ENCODE measurements at places on chromosomes 2 and 18.
A peak's percentile ranks its signal among the peaks of the same experiment; 100 is the strongest.

- H3K27me3 ChIP-seq: 0 out of 3 replicates have a peak, but pooled peaks cover 3% of the 10 kb centered on the region
- no peaks in the 10 kb centered on the region for H3K36me3 ChIP-seq
- peaks cover 26% of the 10 kb centered on the region for H3K4me1 ChIP-seq
- H3K4me3 ChIP-seq: no peak overlapping the region
Measured at GRCh38 chr18:3675994-3676393, 226.0 kb downstream of the TGIF1 start.

DNA sequence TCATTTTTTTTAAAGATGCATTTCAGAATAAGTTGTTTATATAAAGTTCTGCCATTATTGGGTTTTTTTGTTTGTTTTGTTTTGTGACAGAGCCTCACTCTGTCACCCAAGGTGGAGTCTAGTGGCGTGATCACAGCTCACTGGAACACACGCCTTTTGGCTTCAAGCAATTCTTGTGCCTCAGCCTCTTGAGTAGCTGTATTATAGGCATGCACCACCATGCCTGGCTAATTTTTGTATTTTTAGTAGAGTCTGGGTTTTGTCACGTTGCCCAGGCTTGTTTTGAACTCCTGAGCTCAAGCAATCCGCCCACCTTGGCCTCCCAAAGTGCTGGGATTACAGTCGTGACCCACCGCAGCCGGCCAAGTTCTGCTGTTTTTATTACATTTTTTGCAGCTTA lies 72.3 kb downstream of the R3HDM1 start:
- no peak overlapping the region for H3K27ac ChIP-seq
- H3K4me1 ChIP-seq: peaks cover 5% of the 10 kb centered on the region
- H3K27me3 ChIP-seq: no peaks in the 10 kb centered on the region
- no peak overlapping the region for H3K4me3 ChIP-seq
- H3K36me3 ChIP-seq: peaks cover 10% of the 10 kb centered on the region
- no peak for DNase-seq

- no peaks in the 10 kb centered on the region for H3K27me3 ChIP-seq
- H3K27ac ChIP-seq: no peak overlapping the region
- H3K4me3 ChIP-seq: no peak overlapping the region
Measured at GRCh38 chr18:21930177-21930576, 189.6 kb downstream of the MIB1 start.

GRCh38 chr2:3326871-3327270 lies 50.7 kb downstream of the EIPR1 start:
- no peak for DNase-seq
- no peak overlapping the region for H3K27ac ChIP-seq
- no peak overlapping the region for H3K4me3 ChIP-seq

- peaks cover 33% of the 10 kb centered on the region for H3K4me1 ChIP-seq
- H3K27ac ChIP-seq: no peak overlapping the region
- DNase-seq: peak; percentile 69
- no peaks in the 10 kb centered on the region for H3K27me3 ChIP-seq
Measured at GRCh38 chr2:121689356-121689755, 40.1 kb upstream of the CLASP1 start.

GRCh38 chr2:75099521-75099922 lies 99.8 kb downstream of the TACR1 start:
- no peak overlapping the region for H3K27ac ChIP-seq
- H3K4me3 ChIP-seq: no peak overlapping the region
- no peaks in the 10 kb centered on the region for H3K27me3 ChIP-seq
- peaks cover 10% of the 10 kb centered on the region for H3K4me1 ChIP-seq
- H3K36me3 ChIP-seq: no peaks in the 10 kb centered on the region

GRCh38 chr2:102094917-102095316 lies 47.6 kb upstream of the IL1R1 start:
- no peak overlapping the region for H3K4me3 ChIP-seq
- no peaks in the 10 kb centered on the region for H3K36me3 ChIP-seq
- no peaks in the 10 kb centered on the region for H3K27me3 ChIP-seq
- H3K4me1 ChIP-seq: peaks cover 24% of the 10 kb centered on the region

DNA sequence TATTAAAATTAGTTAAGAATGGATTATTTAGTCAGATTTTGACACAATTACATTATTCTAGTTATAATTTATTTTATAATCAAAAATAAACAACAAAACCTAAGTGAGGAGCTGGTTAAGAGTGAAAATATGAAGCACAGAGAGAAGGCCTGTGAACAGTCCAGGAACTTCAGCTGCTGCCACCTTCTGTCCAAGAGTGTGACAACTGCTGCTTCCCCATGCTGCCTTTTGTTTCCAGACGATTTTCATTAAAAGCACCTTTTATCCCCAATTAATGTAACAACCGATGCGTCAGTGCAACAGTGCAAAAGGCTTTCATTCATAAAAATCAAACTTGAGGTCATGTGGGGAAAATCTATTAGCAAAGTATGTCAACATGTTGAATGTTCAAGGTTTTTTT lies 363.6 kb downstream of the CTNNA2 start:
- no peaks in the 10 kb centered on the region for H3K36me3 ChIP-seq
- DNase-seq: peak; percentile 15
- no peaks in the 10 kb centered on the region for H3K27me3 ChIP-seq
- H3K27ac ChIP-seq: no peak overlapping the region

DNA sequence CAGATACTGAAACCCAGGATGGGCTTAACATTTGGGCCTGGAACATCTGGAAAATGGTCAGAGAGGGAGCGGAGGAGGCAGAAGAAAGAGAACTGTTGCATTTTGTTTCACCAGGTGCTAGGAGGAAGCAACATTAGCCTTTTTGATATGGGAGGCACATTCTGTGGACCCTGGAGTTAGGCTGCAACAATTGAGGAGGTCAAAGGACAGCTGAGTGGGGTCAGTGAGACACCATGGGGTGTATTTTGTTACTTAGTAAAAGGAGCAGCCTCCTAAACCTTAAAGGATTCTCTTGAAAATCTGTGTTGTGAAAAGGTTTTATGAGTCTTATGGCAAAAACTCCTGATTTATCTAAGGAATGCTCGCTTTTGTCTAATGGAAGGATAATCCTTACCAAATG lies 124.9 kb downstream of the GREB1L start:
- no peaks in the 10 kb centered on the region for H3K27me3 ChIP-seq
- peaks cover 6% of the 10 kb centered on the region for H3K4me1 ChIP-seq
- no peak for DNase-seq
- H3K36me3 ChIP-seq: no peaks in the 10 kb centered on the region
- H3K27ac ChIP-seq: no peak overlapping the region
- H3K4me3 ChIP-seq: no peak overlapping the region

DNA sequence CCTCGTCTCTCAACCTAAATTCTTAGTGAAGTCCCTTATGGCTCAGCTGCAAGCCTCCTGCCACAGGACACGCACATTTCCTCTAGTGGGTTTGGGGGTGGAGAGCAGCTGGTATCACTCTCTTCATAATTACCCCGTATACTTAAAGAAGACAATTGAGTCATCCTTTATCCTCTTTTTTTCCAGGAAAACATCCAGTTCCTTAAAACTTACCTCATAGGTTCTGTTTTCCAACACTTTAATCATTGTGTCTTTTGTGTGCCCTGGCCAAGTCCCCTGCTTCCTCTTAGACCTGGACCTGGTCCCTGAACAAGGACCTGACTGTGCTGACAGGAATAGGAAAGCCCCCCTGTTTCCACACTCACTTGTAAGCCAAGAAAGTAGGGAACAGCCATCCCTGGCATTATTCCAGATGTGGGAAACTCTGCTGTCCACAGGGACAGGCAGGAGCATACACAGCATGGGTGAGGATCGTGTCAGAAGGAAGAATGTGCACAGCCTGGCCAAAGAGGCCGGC lies 42.3 kb upstream of the MYO1B start:
- H3K27ac ChIP-seq: no peak overlapping the region
- no peak for DNase-seq
- H3K4me1 ChIP-seq: no peaks in the 10 kb centered on the region
- H3K27me3 ChIP-seq: no peaks in the 10 kb centered on the region

DNA sequence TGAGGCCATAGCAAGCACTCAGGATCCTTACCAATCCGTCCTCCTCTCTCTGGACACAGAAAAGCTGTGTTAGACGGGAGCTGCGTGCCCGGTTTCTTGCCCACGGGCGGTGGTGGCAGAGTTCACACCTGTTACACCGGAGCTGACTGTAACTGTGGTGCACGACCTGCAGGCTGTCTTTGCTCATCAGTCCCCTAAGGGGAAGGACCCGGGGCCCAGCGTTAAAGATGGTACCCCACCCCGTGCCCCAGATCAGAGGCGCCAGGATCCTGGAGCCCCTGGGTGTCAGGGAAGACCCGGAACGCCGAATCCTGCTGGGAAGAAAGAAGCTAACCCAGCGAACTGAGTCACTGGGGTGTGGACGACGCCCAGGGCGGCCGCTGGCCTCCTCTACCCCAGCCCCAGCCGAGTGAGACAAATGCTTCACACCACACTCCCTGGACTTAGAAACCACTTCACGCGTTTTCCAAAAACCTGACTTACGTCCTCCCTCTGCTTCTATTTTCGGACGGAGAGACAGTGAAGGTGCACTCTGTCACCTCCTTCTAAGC lies 293.6 kb upstream of the SALL3 start:
- no peaks in the 10 kb centered on the region for H3K4me1 ChIP-seq
- no peaks in the 10 kb centered on the region for H3K36me3 ChIP-seq
- no peak for DNase-seq
- no peak overlapping the region for H3K27ac ChIP-seq
- H3K27me3 ChIP-seq: peaks cover 2% of the 10 kb centered on the region
- H3K4me3 ChIP-seq: no peak overlapping the region

DNA sequence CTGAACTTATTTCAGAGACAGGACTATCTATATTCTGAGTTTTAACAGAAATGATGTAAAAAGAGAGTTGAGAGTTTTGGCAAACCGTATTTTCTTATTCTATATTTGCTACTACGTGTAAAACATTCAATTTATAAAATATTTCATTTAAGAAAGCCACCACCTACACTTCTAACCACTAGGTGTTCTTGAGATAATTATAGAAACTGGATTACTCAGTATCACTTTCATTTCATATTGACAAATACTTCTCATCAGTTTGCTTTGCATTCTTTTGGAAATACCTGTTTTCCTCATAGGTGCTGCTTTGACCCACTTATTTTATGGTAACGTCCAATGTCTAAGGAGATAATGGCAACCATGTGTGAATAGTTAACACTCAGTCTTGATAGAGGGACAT lies 103.3 kb upstream of the LYPD1 start:
- no peaks in the 10 kb centered on the region for H3K27me3 ChIP-seq
- H3K4me3 ChIP-seq: no peak overlapping the region
- H3K4me1 ChIP-seq: no peaks in the 10 kb centered on the region
- H3K36me3 ChIP-seq: no peaks in the 10 kb centered on the region
- no peak for DNase-seq

DNA sequence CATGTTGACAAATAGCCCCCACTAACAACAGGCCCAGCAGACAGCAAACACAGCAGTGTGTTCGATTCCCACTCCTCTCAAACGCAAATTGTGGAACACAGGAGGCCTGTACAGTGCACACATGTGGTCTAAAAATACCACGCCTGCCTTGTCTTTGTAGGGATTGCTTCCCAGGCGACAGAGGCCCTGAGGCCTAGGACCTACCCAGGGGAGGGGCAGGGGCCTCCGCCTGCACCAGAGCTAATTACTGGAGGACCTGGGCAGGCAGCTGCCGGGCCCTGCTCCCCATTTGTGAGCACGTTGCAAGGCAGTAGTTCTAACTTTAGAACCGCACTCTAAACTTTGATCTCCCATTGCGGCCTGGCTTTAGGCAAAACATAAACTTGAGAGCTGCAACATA lies 316.0 kb downstream of the TXNL1 start:
- no peaks in the 10 kb centered on the region for H3K27me3 ChIP-seq
- no peak for DNase-seq
- H3K4me1 ChIP-seq: no peaks in the 10 kb centered on the region
- H3K27ac ChIP-seq: no peak overlapping the region
- H3K36me3 ChIP-seq: no peaks in the 10 kb centered on the region

DNA sequence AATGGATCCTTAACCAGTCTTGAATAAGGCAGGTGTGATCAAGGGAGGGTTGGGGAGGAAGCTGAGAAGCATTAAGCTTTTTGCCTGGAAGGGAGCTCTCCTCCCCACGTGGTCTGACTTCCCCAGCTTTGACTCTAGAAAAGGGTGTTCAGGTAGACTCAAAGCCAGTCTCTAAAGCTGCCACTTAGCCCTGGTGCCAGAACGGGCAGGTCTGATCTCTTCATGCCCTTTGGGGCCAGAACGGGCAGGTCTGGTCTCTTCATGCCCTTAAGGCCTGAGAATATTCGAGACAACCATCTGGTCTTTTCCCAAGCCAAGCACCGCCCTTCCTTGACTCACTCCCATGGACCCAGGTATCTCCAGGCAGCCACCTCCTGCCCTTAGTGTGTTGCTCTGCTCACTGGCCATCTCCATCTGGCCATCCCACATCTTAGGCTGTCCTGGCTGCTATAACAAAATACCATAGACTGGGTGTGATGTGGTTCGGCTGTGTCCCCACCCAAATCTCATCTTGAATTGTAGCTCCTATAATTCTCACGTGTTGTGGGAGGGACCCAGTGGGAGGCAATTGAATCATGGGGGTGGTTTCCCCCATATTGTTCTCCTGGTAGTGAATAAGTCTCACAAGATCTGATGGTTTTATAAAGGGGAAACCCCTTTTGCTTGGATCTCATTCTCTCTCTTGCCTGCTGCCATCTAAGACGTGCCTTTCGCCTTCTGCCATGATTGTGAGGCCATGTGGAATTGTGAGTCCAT lies 59.4 kb downstream of the SNORC start:
- H3K27me3 ChIP-seq: no peaks in the 10 kb centered on the region
- no peak for DNase-seq
- H3K4me1 ChIP-seq: no peaks in the 10 kb centered on the region
- H3K27ac ChIP-seq: no peak overlapping the region
- H3K36me3 ChIP-seq: peaks cover 19% of the 10 kb centered on the region

- DNase-seq: no peak
- H3K4me1 ChIP-seq: peaks cover 4% of the 10 kb centered on the region
- no peak overlapping the region for H3K4me3 ChIP-seq
- no peak overlapping the region for H3K27ac ChIP-seq
Measured at GRCh38 chr2:71601136-71602114, 148.1 kb downstream of the DYSF start.

- H3K36me3 ChIP-seq: no peaks in the 10 kb centered on the region
- DNase-seq: no peak
- no peak overlapping the region for H3K4me3 ChIP-seq
- no peaks in the 10 kb centered on the region for H3K4me1 ChIP-seq
Measured at GRCh38 chr2:112869258-112869842, 32.8 kb upstream of the IL1B start.

GRCh38 chr18:61085036-61085435 lies 248.2 kb upstream of the CDH20 start:
- H3K27ac ChIP-seq: no peak overlapping the region
- no peaks in the 10 kb centered on the region for H3K4me1 ChIP-seq
- H3K36me3 ChIP-seq: no peaks in the 10 kb centered on the region
- no peak for DNase-seq
- no peak overlapping the region for H3K4me3 ChIP-seq

DNA sequence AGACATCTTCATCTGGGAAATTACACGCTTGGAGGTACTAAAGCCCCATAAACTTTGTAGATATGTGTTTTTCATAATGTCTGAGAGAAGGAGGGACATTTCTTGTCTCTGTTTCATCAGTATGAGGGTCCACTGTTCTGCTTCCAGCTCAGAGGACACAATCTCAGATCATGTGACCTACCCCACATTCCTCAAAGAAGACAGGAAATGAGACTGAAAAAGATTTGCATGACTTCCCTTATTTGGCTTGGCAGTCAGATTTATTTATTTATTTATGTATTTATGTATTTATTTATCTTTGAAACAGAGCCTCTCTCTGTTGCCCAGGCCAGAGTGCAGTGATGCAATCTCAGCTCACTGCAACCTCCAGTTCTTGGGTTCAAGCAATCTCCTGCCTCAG lies 463.7 kb upstream of the RGPD4 start:
- H3K36me3 ChIP-seq: no peaks in the 10 kb centered on the region
- no peak overlapping the region for H3K4me3 ChIP-seq
- DNase-seq: no peak
- no peaks in the 10 kb centered on the region for H3K4me1 ChIP-seq
- no peaks in the 10 kb centered on the region for H3K27me3 ChIP-seq

All from HepG2 (cell line).